ENCODE measurements at places on chromosomes 11 and 22.

- no peak for DNase-seq
These were observed 56.0 kb downstream of the COMMD9 start for GRCh38 chr11:36233204-36233603.

- no peak for DNase-seq
These were observed 6.1 kb downstream of the WNT7B start for GRCh38 chr22:45970705-45971407.

- no peak for DNase-seq
These were observed 78.7 kb downstream of the COMMD9 start for GRCh38 chr11:36210529-36210928.

DNA sequence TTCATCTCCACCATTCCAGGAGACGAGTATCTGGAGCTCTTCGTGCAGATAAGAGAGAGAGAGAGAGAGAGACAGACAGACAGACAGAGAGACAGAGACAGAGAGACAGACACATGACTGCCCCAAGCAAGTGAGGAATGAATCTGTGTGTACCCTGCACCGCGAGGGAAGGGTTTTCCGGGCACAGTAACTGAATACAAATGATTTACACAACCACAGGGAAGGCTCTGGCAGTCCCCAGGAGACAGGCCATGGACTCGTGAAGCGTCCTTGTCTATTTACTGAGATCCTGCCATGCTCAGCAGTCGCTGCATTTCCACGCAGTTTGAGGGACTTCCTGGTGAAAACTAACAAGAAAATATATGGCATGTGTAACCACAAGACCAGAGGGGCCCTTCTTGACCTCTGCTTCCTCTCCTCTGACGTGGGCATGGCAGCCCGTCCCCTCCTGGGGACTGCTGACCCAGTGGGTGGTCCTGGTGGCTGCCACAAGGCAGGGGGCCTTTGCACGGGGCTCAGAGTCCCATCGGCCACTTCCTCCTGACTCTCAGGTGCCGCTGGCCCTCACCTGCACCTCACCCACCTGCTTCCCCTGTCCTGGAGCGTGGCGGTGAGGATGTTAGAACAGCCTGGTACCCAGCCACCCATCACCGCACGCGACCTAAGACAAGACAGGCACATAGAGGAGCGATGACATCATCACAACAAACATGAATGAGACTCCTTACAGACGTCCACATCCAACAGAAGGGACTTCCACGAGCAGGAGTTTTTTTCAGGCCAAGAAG, 75.9 kb downstream of the PHF21B start:
- DNase-seq, result no peak

All from GM12865 (cell line).